ENCODE measurements at places on chromosomes 12 and 14.

DNA sequence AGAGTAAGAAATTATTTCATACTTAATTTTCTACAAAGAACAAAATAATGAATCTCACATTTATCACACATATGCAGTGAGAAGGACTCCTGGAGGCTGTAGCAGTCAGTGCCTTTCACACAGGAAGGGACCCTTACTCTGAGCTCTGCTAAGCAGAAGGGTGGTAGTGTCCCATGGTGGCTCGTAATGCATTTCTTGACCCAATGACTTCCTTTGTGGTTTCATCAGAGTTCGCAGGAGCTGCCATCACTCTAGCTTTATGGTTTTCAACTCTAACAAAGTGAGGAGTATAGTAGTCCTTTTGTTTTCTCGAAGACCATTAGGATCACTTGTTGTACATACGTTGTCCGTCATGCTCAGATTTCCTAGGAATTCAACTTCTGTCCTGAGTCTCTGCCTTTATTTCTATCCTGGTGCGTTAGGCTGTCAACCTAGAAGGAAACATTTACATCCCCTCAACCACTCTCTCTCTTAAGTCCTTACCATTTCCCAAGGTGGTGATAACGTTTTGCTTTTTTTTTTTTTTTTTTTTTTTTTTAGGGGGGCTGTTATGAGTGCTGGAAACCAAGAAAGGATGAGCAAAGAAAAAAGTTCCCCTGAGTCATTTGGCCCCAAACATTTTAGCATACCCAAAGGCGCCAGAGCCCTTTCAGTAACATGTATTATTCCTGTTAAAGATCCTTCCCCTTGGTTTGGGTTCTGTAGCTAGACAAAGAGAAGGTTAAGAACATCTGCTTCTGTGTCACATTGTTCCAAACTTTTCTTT lies 37.2 kb downstream of the GABARAPL1 start:
- no peak for DNase-seq

DNA sequence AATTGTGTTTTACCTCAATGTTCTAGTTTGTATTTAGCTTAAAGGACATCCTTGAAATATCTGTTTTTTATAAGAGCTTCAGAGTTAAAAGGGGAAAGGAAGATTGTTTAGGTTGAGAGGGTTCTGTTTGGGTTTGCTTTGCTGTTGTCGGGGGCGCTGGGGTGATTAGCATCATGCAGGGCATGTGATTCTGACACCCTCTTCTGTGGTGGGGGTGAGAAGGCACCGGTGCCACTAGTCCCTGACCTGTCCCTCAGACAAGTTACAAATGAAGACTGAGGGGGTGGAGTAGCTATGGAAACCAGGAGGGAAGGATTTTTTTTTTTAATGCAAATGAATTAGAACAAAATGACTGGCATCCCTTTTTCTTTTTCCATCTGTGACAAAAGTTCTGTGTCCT lies 291.3 kb downstream of the RPAP3 start:
- no peak for DNase-seq

- no peak for DNase-seq
Observed at GRCh38 chr12:131042834-131043245, 89.1 kb downstream of the ADGRD1 start.

GRCh38 chr12:31890295-31891285 lies 68.6 kb upstream of the RESF1 start:
- no peak for DNase-seq

- no peak for DNase-seq
Observed at GRCh38 chr12:89047856-89048418, 304.4 kb downstream of the DUSP6 start.

DNA sequence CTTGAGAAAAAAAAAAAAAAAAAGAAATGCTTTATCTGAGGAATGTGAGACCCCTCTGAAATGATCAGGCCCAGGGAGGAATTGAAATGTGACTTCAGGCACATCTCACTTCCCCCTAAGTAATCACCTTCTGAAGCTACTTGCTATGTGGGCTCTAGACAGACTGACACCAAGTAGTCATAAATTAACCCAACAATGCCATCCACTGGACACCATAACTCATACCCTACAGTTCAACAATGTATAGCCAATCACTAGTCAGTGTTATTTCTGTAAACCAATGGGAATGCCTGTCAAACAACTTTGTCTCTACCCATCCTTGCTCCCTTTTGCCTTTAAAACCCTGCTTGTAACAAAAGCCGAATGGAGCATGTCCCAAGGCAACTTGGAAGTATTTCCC lies 182.7 kb upstream of the TMPO start:
- DNase-seq, result no peak

DNA sequence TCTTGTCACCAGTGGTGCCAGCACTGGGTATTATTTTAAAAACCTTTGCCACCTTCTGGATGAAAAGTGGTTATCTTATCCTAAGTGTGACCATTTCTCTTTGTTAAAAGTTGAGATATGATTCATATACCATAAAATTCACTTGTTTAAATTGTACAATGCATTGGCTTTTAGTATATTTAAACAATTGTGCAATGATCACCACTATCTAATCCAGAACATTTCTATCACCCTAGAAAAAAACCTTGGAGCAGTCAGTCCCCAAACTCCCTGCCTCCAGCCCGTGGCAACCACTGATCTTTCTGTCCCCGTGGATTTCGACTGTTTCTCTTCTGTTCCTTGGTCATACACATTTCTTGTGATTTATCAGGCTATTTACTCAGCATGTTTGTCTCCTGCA lies 28.3 kb downstream of the SH2B3 start:
- DNase-seq, result no peak

DNA sequence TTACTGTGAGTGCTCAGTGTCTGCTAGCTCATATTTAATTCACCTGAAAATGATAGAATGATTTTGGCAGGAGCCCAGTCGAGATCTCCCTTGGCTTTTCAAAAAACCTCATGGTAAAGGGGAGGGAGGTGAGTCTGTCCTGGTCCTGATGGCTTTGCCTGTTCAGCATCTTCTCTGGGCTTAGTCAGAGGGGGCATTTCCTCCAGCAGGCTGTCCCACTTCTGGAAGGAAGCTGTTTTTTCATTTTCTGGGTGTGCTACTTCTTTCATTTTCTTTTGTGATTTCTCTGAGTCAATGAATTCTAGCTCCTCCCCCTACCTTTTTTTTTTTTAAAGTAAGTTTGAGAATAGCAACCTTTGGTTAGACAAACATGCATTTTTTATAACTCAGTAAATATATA lies 58.8 kb downstream of the TMX1 start:
- no peak for DNase-seq

DNA sequence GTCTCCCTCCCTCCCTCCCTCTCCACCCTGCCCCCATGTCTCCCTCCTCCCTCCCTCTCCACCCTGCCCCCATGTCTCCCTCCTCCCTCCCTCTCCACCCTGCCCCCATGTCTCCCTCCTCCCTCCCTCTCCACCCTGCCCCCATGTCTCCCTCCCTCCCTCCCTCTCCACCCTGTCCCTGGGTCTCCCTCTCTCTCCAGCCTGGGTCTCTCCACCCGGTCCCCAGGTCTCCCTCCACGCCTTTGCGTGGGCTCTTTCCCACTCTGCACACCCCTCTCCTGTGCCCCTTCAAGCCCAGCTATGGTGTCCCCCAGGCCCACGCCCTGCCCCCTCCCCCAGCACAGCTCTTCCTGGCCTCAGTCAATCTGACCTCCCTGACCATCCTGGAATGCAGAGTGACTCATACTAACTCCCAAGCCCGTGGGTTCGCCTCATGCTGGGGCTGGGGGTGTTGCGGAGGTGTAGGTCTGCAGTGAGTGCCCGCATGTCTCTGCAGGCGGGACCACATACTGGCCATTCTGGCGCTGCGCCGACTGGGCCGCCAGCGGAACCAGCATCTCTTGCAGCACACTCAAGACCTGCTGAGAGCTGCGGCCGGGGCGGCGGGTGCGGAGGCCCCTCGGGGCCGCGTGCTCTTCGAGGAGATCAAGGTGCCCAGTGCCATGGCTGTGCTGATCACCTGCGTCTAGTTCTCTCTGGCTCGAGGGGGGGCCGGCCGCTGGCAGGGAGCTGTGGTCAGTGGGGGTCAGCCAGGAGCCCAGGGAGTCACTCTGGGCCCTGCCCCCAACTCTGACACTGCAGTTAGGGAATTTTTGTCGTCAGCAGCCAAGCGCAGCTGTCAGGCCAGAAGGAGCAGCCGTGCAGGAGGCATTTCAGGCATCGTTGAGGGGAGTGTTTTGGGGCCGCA lies 13.5 kb upstream of the TNFAIP2 start:
- no peak for DNase-seq

DNA sequence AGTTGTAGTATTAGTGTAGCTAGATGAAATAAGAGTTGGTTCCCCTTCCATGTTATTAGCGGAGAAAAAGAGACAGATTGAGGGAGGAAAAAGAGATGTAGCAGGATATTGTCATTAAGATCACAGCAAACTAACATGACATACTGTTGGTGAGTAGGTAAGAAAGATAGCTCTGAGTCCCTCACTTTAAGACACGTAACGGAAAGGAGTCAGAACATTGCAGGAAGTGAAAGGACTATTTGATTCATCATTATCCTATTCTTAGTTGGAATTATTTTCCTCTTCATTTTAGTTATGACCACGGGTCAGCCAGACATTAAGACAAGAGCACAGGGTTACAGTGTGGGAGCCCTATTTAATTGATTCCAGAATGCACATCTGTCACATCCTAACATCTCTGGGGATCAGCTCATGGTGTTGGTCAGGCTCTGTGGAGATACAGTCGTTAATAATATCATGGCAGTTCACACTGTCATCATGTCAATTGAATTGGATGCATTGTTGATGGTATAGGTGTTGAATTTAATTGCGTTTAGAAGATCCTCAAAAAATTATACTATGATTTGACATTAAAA lies 55.0 kb downstream of the TMX1 start:
- no peak for DNase-seq

DNA sequence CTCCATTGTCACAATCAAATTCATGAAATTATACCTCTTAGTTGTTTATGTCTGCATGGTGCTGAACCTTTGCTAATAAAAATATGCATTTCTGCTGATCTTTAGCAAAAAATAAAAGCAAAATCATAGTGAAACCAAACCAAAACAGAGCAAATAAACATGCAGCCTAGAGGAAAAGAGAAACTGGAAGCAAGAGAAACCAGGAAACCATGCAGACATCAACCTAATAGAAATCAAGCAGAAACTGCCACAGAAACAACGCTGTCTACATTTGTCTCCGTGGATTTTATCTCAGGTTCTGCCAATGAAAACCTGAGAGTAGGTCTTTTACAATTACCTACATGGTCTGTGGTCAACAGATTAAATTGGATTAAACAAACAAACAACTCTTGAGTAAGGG lies 173.7 kb downstream of the SYT10 start:
- DNase-seq, result no peak

DNA sequence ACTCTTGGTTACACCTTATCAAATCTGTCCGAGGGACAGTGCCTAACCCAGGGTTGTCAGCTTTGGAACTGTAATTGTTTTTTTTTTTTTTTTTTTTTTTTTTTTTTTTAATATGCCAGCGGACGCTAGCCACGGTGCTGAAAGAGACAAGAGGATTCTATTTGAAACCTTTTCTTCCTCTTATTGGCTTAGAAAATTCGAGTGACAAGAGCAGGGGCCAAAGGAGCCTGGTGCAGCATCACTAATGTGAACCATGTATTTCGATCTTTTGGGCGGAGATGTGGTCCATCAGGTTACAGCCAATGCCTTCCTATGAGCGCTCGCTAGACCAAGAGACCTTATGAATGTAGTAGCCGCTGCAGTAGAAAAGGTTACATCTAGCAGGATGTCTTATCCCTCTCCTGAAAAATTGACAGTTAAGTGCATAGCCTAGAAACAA lies 922 bp downstream of the PTPRR start:
- no peak for DNase-seq

DNA sequence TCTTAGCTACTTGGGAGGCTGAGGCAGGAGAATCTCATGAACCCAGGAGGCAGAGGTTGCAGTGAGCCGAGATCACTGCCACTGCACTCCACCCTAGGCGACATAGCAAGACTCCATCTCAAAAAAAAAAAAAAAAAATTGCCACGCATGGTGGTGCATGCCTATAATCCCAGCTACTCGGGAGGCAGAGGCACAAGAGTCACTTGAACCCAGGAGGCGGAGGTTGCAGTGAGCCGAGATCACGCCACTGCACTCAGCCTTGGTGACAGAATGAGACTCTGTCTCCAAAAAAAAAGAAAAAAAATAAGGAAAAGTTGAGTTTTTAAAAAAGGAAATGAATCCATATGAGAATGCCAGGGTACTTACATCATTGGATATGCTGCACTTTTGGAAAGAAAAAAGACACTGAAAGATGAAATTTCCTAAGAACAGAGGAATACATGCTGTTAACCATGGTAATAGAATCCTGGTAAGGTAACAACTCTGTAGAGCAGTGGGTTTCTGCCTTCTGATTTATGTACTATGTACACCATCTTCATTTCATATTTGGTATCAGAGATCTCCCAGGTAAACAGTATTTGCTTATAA lies 222.7 kb downstream of the ERC1 start:
- no peak for DNase-seq

GRCh38 chr12:78824918-78825317 lies 39.7 kb upstream of the SYT1 start:
- no peak for DNase-seq

DNA sequence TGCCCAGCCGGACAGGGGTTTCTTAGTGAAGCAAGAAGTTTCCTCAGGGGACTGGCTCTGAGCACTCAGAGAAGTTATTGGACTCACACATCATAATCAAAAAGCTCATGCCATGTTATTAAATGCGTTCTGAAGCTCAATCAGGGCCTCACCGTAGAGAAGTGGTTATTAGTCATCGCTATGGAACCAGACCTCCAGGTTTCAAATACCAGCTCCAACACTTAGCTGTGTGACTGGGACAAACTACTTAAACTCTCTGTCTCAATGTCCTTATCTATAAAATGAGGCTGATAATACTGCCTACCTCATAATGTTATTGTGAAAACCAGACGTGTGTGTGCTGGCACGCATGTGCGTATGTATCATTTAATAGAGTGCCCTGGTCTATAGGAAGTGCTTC lies 7.3 kb downstream of the STAT6 start:
- DNase-seq, result no peak

DNA sequence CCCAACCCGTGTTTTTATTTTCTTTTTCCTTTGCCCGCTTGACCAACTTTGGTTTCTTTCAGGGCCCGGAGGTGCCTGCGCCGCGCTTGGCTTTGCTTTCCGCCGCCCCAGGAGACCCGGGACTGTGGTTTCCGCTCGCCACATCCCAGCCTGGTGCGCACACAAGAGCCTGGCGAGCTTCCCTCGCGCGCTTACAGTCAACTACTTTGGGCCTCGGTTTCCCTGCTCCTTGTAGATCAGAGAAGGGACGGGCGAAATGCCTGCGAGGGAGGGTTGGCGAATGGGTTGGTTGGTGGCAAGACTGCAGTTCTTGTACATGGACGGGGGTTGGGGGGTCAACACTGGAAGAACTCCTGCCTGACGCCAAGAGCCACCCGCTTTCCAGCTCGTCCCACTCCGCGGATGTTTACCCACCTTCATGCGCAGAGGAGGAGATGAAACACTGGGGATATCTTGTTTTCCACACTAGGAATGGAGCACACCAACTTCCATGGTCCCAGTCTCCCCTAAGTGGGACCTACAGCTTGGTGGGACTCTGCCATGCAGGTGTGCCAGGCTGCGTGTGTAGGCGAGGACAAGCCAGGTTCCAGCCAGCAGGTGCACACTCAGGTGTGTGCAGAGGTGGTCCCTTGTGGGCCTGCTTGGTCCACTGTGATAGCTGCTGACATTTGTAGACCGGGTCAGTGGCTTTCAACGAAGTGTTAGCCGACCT lies 16.6 kb upstream of the TBX3 start:
- DNase-seq, result no peak
